ENCODE measurements at places on chromosomes 11 and 22.

GRCh38 chr11:61955422-61956135, 5.4 kb downstream of the BEST1 start:
- no peak for DNase-seq

GRCh38 chr11:90197377-90197776, 25.5 kb downstream of the CHORDC1 start:
- no peak for DNase-seq

GRCh38 chr11:66277471-66278362, at the start of gene CNIH2:
Gene CNIH2 (plus strand): TSS chr11:66278175. CDS start chr11:66278457, 282 bp downstream.
- peak; percentile 66 for DNase-seq

- no peak for DNase-seq
Observed at GRCh38 chr11:62747475-62748160, 6.3 kb downstream of the ZBTB3 start.

All from SHP77 (cell line).